ENCODE measurements at places on chromosomes 11 and 22. TPM values are rescaled to one million over a fixed set of nuclear protein-coding genes. Genes with fewer than 3 reads are reported as not detected.

The DRD2 gene
- 2.1 TPM for total RNA-seq

- no peaks in the 10 kb centered on the region for H3K36me3 ChIP-seq
- no peak overlapping the region for H3K4me3 ChIP-seq
- DNase-seq = no peak
- no peak overlapping the region for H3K27ac ChIP-seq
Observed at GRCh38 chr11:102655547-102655946, 30.4 kb upstream of the MMP20 start.

GRCh38 chr22:32932176-32932575 lies 126.0 kb downstream of the SYN3 start:
- H3K27me3 ChIP-seq = no peaks in the 10 kb centered on the region
- H3K4me3 ChIP-seq = no peak overlapping the region
- no peak for DNase-seq

DNA sequence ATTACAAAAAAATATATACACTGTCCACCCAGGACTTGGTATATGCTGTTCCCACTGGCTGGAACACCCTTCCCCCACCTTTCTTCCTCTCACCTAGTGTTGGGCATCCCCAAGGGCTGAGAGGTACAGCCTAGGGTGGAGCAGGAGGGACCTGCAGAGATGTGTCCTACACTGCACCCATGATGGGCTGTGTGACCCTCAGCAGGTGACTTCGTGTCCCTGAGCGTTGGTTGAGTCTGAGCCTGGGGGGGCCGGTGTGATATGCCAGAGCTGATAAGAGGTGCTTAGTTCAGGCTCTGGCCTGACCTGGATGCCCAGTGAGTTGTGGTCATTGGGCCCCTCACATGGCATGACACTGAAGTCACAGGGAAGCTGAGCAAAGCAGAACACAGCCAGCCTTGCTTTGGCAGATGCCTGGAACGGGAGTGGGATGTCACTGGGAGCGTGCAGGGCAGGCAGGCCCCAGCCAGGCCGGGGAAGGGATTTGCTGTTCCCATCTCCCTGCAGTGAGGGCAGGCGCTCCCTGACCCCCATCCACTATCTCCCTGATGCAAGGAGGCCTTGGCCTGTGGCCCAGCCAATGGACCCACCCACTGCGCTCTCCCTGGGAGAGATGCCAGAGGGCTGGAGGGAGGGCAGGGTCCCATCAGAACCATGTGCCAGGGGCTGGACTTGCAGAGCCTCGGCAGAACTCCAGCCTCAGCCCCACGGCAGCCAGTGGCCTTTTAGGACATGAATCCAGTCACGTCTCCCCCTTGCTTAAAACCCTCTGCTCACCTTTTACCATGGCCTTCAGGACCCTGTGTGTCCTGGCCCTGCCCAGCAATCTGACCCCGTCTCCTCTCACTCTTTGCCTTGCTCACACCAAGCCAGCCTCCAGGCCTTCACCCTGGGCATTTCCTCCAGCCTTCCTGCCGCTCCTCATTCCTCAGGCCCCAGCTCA lies 138.9 kb downstream of the MN1 start:
- DNase-seq = no peak
- no peak overlapping the region for H3K4me3 ChIP-seq
- no peaks in the 10 kb centered on the region for H3K4me1 ChIP-seq
- no peaks in the 10 kb centered on the region for H3K36me3 ChIP-seq

GRCh38 chr11:6719576-6719975 lies 36.4 kb upstream of the MRPL17 start:
- no peak for DNase-seq
- H3K27ac ChIP-seq = no peak overlapping the region
- no peaks in the 10 kb centered on the region for H3K4me1 ChIP-seq
- H3K27me3 ChIP-seq = peaks cover 5% of the 10 kb centered on the region

DNA sequence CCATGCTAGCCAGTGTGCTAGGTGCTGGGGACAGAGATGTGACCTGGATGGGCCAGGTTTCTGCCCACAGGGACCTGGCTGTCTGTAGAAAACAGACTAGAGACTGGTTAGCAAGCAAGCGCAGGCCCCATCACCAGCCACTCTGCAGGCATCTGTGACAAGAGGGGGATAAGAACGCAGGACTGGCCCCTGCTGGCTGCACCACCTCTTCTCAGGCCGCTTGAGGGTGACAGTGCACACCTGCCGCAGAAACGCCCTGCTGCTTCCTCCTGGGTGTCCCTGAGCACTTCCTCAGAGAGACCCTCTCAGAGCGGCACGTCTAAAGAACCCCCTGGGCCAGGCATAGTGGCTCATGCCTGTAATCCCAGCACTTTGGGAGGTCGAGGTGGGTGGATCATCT lies 5.9 kb upstream of the PICK1 start:
- H3K27me3 ChIP-seq = no peaks in the 10 kb centered on the region
- H3K4me3 ChIP-seq = no peak overlapping the region
- H3K4me1 ChIP-seq = peaks cover 6% of the 10 kb centered on the region
- no peaks in the 10 kb centered on the region for H3K36me3 ChIP-seq

- H3K36me3 ChIP-seq = no peaks in the 10 kb centered on the region
- H3K4me1 ChIP-seq = no peaks in the 10 kb centered on the region
- DNase-seq = no peak
- no peak overlapping the region for H3K4me3 ChIP-seq
Observed at GRCh38 chr11:80417681-80418080, 976.9 kb upstream of the TENM4 start.

DNA sequence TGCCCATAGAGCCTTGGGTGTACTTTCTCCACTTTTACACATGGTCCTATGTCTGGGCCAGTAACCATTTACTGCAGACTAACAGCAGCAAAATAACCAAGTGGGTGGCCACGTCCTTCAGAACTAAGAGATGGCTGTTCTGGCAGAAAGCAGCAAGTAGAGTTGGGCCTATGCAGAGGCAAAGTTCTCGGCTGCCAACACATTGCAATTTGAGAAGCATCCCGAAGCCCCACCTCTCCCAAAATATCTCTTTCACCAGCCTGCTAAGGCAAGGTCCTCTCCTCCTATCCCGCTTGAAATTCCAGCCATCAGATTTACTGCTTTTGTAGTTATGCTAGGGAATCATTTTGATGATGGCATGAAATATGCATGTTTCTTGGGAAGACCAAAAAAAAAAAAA lies 118.5 kb upstream of the APOA1 start:
- no peak for DNase-seq
- no peak overlapping the region for H3K4me3 ChIP-seq
- H3K27ac ChIP-seq = no peak overlapping the region
- H3K36me3 ChIP-seq = peaks cover 17% of the 10 kb centered on the region

DNA sequence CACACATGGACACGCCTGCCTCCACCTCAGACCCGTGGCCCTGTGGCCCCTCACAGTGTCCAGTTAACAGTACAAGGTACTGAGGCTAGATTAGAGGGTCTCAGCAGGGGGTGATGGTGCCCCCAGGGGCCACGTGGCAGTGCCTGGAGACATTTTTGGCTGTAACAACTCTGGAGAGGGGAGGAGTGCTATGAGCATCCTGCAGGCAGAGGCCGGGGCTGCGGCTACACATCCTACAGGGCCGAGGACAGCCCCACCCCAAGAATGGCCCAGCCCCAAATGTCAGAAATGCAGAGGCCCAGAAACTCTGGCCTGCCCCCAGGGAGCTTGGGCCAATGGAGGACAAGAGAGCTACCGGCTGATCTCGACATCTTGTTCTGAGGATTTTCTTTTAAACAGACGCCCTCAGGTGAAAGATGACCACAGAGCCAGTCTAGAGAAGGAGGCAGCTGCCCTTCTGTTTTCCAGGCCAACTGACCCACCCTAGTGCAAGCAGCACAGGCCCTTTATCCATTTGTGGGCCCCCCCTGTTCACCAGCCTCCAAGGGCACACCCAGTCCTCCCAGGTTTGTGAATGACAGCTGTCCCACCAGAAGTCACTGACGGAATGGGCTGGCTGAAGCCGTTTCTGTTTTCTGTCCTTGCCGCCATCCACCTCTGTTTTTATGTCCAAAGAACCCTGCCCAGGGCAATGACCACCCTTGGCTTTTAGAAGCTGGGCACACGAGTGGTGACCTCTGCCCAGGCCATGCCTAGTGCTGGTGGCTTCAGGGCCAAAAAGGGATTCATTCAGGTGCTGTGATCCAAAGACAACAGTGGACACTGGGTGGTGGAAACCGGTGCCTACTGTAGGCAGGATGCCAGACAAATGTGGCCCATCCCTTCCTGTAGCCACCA lies 85.2 kb upstream of the LINC01488 start:
- no peaks in the 10 kb centered on the region for H3K4me1 ChIP-seq
- DNase-seq = no peak
- H3K4me3 ChIP-seq = no peak overlapping the region
- H3K27me3 ChIP-seq = no peaks in the 10 kb centered on the region
- H3K27ac ChIP-seq = no peak overlapping the region
- H3K36me3 ChIP-seq = no peaks in the 10 kb centered on the region

DNA sequence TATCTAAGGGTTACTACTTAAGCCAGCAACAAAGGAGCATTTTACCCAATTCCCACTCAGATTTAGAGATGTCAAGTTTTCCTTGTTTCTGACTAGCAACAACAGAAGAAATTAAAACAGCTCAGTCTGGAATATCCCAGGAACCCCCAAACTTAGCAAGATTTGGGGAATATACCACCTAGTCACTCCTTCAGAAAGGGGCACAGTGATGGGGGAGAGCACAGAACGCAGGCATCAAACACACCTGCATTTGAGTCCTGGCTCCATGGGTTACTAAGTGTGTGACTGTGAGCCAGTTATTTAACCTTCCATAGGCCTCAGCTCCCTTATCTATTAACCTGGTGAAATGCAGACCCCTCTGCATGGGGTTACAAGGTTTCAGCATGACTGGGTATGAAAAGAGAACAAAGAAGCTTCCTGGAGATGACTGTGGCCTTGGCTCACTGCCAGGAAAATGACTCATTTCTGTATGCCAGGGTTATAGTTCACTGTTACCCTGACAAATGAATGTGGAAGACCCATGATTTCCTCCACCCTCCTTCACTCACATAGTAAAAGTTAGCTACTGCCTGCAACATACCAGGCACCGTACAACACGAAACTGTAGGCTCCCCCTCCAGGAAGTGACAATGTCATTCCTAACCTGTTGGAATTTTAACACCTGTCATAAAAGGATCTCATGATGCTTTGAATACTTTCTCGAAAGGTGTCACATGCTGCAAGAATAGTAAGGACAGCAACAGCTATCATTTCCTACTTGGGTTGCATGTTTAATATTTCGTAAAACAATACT lies 79.6 kb downstream of the ME3 start:
- DNase-seq = peak; percentile 69
- no peaks in the 10 kb centered on the region for H3K36me3 ChIP-seq
- H3K4me1 ChIP-seq = peaks cover 34% of the 10 kb centered on the region
- no peaks in the 10 kb centered on the region for H3K27me3 ChIP-seq
- H3K4me3 ChIP-seq = no peak overlapping the region
- H3K27ac ChIP-seq = peak overlapping the region; percentile 80

- H3K27ac ChIP-seq = no peak overlapping the region
- DNase-seq = no peak
- no peaks in the 10 kb centered on the region for H3K27me3 ChIP-seq
- no peak overlapping the region for H3K4me3 ChIP-seq
- H3K36me3 ChIP-seq = no peaks in the 10 kb centered on the region
Observed at GRCh38 chr11:46210133-46210636, 67.3 kb upstream of the CREB3L1 start.

The OR8D2 gene
- total RNA-seq = not detected

DNA sequence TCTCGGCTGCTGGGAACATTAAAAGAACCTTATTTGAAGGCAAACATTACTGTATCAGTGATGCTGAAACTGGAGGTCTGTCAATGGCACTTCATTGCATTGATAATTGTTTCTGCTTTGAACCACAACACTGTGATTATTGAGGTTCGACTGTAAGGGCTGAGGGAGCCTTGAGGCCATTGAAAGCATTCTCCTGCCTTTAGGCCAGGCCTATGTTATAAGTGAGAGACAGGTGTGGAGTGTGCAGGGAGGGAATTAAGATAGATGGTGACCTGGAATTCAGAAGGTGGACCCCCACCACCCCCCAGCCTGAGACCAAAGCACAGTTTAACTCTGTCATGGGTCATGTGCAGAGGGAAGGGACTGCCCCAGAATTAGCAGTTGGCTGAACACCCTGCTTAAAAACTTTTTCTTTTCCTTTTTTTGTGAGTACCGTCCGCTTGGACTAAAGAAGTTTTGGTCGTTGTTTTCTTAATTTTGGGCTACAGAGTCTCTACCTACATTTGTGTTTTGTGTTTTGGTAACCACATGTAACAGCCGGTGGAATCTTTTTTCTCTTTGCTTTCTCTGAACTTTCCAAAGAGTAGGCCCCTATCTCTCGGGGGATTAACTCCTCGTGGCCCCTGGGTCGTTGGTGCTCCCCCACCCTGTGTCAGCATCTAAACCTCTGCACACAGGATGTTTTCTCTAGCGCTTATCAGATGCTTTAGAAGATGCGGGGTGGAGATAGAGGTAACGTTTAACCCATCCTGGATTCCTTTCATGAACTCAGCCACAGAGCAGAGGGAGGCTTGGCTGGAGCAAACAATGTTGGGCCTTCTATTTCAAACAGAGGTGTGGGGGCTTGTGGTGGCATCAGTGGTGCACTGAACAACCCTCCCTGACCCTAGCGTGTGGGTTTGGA lies 43.7 kb downstream of the ZBTB16 start:
- H3K27ac ChIP-seq = no peak overlapping the region
- H3K27me3 ChIP-seq = no peaks in the 10 kb centered on the region
- H3K4me3 ChIP-seq = no peak overlapping the region
- H3K4me1 ChIP-seq = peaks cover 10% of the 10 kb centered on the region

The APOA4 gene
- total RNA-seq = 0.35 TPM

- H3K4me3 ChIP-seq = no peak overlapping the region
- no peak overlapping the region for H3K27ac ChIP-seq
- H3K36me3 ChIP-seq = no peaks in the 10 kb centered on the region
- peaks cover 9% of the 10 kb centered on the region for H3K27me3 ChIP-seq
Observed at GRCh38 chr11:18144243-18144642, 11.9 kb downstream of the MRGPRX3 start.

- H3K27me3 ChIP-seq = no peaks in the 10 kb centered on the region
- H3K4me1 ChIP-seq = no peaks in the 10 kb centered on the region
- no peak overlapping the region for H3K4me3 ChIP-seq
- no peak overlapping the region for H3K27ac ChIP-seq
Observed at GRCh38 chr11:13899603-13900002, 62.9 kb upstream of the SPON1 start.

DNA sequence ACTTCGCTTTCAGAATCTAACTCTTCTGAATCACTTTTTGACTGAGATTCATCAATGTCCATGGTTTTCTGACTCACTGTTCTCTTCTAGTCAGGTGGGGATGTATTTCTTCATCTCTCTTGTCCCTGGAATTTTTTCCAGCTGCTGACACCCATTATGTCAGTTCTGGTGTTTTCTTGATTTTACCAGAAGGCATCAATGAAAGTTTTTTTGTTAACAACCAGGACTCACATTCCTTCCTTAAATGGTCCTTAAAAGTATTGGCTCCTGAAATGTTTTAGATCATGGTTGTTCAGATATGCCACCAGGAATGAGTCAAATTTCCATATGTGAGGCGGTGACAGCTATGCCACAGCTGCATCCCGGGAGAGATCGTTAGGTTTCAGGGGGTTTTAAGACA lies 12.9 kb downstream of the MICAL2 start:
- H3K4me3 ChIP-seq = no peak overlapping the region
- H3K27ac ChIP-seq = no peak overlapping the region
- no peaks in the 10 kb centered on the region for H3K36me3 ChIP-seq
- no peak for DNase-seq
- H3K4me1 ChIP-seq = peaks cover 10% of the 10 kb centered on the region

Measured in endodermal cell (in vitro differentiated cells).